ENCODE measurements at places on chromosomes 4 and X.

- DNase-seq = no peak
Observed at GRCh38 chr4:101400096-101400495, 52.8 kb upstream of the PPP3CA start.

GRCh38 chr4:38511702-38512101 is 152.3 kb upstream of the KLF3 start:
- no peak for DNase-seq

DNA sequence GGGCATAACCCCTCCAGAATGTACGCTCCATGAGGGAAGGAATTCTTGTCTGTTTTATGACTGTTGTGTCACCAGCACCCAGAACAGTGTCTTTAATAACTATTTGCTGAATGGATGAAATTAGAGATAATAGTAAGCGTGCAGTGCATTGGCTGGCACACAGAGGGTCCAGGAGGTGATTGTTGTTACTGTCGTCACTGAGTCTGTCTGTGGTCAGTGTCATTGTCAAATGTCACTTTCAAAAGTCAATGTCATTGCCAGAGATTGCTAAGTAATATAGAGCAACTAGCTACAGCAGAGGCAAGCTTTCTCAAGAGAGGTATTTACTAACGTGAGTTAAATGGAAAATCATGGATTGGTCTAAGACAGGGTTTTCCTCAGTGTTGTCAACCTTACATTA is 70.7 kb downstream of the ARHGEF38 start:
- no peak for DNase-seq

GRCh38 chr4:52744588-52744987 is 6.6 kb downstream of the ERVMER34-1 start:
- DNase-seq = no peak

GRCh38 chr4:56656346-56656643 is 24.8 kb downstream of the HOPX start:
- DNase-seq = peak; percentile 2

GRCh38 chrX:9885150-9885549 is 82.0 kb upstream of the CLDN34 start:
- DNase-seq = peak; percentile 3

DNA sequence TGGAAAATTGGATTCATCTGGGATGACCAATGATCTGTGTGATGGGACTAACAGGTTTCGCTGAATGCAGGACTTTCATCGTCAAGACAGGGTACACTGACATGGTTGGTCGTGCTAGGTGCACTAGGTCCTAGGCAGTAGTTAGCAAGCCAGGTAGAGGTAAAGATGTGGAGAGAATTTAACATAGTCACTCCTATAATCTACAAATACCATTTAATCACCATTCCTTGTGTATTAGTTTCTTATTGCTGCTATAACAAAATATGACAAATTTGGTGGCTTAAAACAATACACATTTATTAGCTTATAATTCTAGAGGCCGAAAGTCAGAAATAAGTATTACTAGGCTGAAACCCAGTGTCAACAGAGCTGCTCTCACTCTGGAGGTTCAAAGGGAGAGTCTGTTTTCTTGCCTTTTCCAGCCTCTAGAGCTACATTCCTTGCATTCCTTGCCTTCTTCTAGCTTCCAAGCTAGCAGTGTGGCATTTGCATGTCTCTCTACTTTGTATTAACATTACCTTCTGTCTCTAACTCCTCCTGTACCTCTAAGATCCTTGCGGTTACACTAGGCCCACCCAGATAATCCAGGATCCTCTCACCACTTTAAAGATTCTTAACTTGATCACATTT is 98.7 kb upstream of the GRIA3 start:
- no peak for DNase-seq

DNA sequence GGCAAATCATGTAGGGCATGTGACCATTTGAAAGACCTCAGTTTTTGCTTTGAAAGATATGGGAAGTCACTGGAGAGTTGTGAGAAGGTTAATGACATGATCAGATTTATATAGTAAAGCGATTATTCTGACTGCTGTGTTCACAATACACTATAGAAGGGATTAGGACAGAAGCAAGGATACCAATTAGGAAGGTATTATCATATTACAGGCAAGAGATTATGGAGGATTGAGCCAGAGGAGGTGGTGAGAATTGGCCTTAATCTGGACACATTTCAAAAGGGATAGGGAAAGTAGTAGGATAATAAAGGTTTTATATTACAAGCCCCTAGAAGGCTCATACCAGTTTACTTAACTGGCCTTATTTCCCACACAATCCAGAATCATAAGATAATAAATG is 124.9 kb upstream of the POF1B start:
- no peak for DNase-seq

DNA sequence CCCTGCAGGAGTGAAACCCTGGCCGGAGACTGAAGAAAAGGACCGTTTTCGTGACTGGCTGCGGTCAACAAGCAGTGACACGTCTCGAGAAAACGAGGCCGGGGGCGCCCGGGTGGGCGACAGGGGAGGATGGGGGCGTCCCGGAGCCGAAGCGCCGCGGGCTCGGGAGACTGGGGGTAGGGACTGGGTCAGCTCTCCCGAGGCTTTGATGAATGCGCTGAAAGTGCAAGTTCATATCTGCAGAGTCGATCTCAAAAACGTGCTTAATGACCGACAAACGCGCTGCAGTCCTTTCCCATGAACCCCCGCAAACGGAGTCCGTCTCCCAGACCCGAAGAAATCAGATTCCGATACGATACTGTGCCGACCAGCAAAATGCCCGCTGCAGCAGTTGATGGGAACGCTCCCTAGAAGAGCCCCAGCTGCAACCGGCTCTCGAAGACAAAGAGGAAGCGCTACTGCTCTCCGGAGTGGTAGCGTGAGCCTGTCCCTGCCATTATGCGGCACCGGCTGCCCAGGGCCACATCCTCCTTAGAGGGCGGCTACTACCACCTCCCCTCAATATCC is 806 bp upstream of the CD99L2 start:
- no peak for DNase-seq

DNA sequence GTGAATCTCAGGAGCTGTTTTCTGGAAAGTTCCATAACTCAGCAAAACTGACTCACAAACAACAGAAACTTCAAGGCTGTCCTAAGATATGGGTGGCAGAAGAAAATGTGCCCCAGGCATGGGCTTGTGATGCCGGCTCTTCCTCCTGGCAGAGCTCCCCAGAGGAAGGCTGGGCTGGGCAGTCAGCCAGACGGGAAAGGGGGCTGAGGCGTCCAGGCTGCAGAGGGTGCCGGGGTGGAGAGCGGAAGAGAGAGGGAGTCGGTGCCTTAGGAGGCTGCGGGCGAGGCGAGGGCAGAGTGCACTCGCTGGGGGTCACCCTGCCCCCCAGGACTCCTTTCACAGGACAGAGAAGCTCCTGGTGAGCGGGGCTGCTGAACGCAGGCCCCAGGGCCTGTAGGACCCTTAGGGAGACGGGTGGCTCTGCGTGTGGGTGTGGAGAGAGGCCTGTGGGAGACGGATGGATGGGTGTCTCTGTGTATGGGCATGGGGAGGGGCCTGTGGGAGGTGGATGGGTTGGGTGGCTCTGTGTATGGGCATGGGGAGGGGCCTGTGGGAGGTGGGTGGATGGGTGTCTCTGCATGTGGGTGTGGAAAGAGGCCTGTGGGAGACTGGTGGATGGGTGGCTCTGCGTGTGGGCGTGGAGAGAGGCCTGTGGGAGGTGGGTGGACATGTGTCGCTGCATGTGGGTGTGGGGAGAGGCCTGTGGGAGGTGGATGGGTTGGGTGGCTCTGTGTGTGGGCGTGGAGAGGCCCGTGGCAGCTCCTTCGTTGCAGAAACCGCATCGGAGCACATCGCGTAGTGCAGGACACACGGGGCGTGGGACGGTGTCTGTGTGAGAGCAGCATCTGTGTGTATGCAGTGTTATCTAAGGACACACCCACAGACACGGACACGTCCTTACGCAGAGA is 15.9 kb downstream of the PCGF3 start:
- no peak for DNase-seq

DNA sequence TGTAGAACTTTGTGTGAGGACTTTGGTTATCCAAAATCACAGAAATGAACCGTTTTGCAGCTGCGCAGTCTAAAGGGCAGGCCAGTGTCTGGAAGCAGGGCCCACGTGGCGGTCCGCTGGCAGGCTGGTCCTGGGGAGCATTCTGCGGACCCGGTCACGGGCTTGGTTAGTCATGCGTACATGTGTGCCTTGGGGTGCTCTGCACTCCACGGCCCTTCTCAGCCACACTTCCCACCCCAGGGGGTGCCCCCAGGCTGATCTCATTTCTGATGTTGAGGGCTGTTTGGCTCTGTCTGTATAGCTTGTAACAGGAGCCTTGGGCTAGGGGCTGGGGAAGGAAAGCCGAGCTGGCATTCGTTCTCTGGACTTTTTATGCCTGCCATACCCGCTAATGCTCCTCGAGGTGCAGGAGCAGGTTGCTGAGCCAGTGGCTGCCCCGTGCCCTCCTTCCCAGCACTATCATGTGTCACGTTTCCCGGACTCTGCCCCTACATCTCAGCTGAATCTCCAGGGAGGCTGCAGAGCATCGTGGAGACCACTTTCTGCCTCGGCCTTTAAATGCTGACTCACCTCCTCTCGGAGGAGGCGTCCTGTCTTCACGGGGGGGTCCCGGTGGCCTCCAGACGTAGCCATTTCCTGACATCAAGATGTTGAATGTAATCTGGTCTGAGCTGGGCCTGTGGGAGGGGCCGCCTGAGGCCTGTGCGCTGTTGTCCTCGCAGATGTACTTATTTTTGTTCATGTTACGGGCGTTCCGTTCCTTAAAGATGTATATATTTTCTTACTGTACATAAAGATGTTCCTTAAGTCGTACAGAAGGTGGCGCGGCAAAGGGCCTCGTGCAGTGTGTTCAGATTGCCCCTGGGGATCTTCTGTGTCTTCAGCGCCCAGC is 11.4 kb upstream of the TADA2B start:
- DNase-seq = no peak

GRCh38 chr4:158020734-158021346 is 152.0 kb downstream of the GASK1B start:
- DNase-seq = no peak

- DNase-seq = no peak
Observed at GRCh38 chr4:1250921-1251772, 2.2 kb upstream of the CTBP1 start.

DNA sequence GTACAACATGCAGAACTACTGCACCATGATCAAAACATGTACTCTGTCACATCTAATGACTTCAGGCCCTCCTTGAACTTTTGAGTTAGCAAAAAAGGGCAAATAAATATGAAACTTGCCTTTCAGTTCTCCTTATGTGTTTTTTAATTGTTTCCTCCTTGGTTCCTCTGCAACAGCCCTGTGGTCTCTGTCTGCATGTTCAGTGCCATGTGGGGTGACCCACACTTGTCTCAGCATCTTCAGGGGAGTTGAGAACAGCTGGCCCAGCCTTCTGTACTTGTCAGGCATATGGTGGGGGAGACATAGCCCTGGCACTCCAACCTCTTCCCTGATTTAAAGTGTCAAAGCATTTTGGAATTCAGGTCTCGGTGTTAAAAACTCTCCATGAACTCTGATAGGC is 188.0 kb upstream of the PGRMC2 start:
- DNase-seq = no peak

- DNase-seq = no peak
Observed at GRCh38 chrX:57964975-57965374, 54.7 kb upstream of the ZXDA start.

- DNase-seq = no peak
Observed at GRCh38 chrX:154419688-154420401, 8.5 kb downstream of the TAFAZZIN start.

GRCh38 chr4:114137984-114138383 is 158.5 kb upstream of the ARSJ start:
- DNase-seq = no peak

Measured in stimulated activated CD4-positive, alpha-beta T cell treated with anti-CD3 and anti-CD28 coated beads, Interleukin-15, amount 100 ng/mL, for 1 hour (primary cell).